ENCODE measurements at places on chromosomes 12 and 14.

GRCh38 chr12:99915251-99916082, 69.3 kb downstream of the ANKS1B start:
- DNase-seq: no peak

GRCh38 chr12:109871668-109872314, 8.6 kb downstream of the GLTP start:
- no peak for DNase-seq

DNA sequence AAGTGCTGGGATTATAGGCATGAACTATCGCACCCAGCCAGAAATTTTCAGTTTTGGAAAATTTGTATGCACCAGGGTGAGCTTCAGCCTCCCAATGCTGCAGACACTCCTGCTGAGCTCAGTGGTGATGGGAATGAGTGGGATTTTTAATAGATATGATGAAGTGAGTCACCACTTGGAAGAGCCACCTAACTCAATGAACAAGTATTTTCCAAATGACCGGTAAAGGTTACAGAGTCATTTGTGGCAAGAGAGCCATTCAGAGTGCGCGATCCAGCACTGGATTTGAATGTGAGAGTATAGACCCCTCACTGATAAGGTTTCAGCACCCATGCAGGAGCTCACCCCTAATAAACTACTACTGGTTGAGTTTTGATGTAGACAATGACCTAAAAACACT, 100.7 kb downstream of the PPP2R5C start:
- DNase-seq: no peak

- no peak for DNase-seq
These were observed 256.9 kb downstream of the ZFP36L1 start for GRCh38 chr14:68536018-68536410.

DNA sequence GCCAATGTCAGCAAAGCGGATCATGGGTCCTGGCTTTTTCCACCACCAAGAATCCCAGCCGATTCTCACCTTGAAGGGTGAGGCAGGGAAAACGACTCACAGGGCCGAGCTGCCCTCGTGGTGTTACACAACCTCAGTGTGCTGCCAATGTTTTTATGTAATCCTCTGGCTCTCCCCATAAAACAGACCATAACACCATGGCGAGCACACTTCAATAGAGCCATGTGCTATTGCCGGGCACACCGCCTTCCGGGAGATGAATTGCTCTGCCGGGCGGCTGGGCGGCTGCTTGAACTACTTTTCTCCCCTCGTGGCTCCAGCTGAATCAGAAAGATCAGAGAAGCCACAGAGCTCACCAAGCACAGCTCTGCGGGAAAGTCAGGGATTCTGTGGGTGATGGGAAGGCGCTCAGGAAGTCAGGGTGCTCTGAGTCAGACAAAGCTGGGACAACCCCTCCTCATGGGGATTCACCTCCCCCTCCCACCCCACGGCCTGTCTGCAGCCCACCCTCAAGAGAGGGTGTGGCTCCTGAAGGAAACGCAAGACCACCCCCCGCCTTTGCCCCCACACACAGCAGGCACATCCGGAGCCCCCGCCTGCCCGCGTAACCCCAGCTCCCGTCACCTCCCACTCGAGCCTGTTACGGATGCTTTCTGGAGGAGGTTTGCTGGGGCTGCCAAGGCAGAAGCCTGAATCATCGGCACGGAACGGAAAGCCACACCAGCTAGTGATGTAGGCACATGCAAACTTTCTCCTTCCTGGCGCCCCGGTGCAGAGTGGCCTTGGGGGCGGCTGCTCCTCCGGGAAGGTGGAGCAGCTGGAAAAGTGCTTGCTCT, 1.8 kb downstream of the GALNT9 start:
- peak; percentile 61 for DNase-seq

DNA sequence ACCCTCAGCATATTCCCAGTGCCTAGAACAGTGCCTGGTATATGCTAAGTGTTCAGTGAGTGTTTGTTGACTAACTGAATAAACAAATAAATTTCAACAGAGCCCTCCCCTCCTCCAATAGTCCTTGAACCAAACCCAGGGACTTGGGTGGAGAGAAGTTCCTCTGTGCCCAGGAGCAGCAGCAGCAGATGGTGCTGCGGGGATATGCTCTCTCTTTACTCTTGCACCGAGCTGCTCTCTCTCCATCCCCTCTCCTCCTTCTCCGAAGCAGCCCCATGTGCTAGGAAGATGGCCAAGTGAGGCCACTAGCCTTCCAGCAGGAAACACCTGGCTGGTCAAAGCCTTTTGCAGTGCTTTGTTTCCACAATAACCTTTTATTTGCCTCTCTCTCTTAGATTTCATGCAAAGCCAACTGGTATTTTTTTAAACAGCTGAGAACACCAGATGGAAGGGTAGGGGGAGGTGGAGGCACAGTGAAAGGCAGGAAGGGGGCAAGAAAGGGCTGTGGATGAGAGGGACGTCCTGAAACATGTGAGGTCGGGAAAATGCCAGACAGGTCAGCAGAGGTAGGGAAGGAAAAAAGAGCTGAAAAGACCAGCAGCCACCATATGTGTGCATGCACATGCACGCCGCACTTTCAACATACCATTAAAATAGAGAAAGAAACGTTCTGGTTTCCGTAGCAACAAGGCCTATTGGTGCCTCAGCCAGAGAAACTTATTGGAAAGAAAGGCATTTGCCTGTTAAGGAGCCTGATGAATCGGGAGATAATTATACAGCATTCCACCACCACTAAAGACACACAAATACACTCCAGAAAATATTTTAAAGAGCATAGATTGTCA, 78.9 kb downstream of the EMP1 start:
- DNase-seq: no peak

- DNase-seq: no peak
These were observed 169.5 kb downstream of the CHST11 start for GRCh38 chr12:104626069-104626837.

GRCh38 chr14:76537906-76538647, 162.1 kb downstream of the ESRRB start:
- DNase-seq: no peak

- DNase-seq: no peak
These were observed 214.8 kb downstream of the DPF3 start for GRCh38 chr14:72679141-72679535.

DNA sequence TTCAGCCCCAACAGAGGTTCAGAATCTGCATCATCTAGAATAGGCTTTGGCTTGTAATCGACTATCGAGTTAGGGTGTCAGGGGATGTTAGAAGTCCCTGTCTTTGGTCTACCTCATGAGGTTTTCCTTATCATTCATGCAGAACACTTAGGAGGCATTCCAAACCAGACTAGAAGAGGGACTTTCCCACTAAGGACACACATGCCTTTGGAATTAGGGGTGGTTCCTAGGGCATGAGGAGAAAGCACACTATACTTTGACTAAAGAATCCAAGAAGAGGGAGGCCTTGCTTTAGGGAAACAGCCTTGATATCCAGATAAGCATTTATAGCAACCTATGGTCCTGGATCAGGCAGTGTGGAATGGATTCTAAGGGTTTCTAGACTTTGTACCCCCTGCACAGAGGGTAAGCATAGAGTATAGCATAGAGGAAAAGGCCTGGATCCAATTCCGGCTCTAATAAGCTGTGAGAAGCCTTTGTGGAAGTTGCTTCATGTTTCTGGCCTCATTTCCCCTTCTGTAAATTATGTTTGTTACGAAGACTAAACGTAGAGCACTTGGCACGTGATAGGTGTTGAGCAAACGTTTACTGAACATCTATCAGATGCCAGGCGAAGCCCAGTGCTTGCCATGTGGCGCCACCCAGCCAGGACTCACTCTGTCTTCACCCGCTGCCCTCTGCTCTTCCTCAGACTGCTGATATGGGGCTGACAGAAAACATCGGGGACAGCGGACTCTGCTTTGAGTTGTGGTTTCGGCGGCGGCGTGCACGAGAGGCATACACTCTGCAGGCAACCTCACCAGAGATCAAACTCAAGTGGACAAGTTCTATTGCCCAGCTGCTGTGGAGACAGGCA, 13.2 kb downstream of the ZNF219 start:
- DNase-seq: no peak

DNA sequence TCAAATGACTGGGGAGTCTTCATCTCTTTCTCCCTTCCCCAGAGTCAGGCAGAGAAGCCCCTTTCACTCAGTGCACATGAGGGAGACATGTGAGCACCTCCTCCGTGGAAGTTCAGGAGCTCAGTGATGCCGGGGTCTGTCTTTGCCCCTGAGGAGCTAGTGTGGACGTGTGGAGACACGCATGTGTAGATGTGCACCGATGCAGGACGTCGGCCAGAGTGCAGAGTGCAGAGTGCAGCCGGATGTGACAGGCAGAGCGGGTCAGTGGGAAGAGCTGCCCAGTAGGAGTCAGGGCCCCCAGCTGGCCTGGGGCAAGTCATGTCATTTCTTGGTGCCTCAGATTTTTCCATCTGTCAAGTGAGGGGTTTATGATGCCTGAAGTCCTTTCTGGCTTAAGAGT, 20.7 kb downstream of the TSPAN9 start:
- no peak for DNase-seq

GRCh38 chr12:12891080-12891880, at the start of gene GPRC5A:
GPRC5A (plus strand) TSS chr12:12891562; CDS start chr12:12908250, 16,688 bp downstream.
- no peak for DNase-seq

GRCh38 chr12:50174971-50175715, 8.0 kb upstream of the CERS5 start:
- no peak for DNase-seq

- DNase-seq: no peak
These were observed 65.8 kb upstream of the COCH start for GRCh38 chr14:30808576-30808975.

- no peak for DNase-seq
These were observed 5.1 kb downstream of the PAPLN start for GRCh38 chr14:73242357-73242901.

- DNase-seq: no peak
These were observed 1988.8 kb upstream of the FLRT2 start for GRCh38 chr14:83541147-83541546.

DNA sequence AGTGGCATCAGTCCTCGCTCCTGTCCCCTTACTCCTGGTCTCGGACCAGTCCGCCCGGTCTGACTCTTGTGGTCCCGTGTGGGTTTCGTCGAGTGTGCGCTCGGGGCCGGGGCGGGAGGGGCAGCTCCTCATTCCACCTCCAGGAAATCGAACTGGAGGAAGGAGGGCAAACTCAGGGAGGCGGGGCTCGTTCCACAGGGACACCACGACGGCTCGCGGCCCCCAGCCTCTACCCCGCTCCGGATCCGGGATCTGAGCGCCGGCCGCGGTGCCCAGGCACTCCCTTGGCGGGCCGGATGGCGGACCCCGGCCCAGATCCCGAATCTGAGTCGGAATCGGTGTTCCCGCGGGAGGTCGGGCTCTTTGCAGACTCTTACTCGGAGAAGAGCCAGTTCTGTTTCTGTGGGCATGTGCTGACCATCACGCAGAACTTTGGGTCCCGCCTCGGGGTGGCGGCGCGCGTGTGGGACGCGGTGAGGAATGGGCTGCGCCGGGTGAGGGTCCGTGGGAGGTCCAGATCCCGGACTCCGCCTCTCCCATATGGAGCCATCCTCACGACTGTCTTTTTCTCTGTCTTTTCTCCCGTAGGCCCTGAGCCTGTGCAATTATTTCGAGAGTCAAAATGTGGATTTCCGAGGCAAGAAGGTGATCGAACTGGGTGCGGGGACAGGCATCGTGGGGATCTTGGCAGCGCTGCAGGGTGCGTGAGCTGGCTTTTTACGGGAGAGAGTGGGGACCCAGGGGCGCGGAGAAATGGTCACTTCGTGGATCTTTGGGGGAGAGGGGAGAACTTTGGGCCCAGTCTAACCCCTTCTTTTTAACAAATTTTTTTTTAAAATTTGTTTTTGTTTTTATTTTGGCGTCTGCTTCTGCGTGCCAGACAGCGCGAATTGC, at the start of gene EEF1AKMT3:
EEF1AKMT3 (plus strand) TSS at position 186 of the 894 bp plus-strand sequence; CDS start at position 297, 111 bp downstream.
- peak; percentile 22 for DNase-seq

DNA sequence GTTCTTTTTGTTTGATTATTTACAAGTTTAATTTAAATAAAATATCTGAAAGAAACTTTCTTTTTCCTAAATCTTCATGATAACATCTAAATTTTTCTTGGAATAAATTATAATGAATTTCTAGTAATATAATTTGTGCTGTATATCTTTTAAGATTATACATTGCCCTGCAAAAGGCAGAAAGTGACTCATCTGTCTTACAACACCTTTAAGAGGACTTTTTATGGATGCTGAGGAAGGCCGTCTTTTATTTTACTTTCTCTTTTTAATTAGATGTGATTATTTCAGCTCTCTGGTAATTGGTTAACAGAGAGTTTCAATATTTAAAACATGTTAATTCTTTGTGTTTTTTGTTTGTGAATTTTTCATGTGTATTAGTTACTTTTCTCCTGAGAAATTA, 598.4 kb downstream of the RPL10L start:
- no peak for DNase-seq

- DNase-seq: no peak
These were observed 12.9 kb downstream of the BRAP start for GRCh38 chr12:111672822-111673381.

DNA sequence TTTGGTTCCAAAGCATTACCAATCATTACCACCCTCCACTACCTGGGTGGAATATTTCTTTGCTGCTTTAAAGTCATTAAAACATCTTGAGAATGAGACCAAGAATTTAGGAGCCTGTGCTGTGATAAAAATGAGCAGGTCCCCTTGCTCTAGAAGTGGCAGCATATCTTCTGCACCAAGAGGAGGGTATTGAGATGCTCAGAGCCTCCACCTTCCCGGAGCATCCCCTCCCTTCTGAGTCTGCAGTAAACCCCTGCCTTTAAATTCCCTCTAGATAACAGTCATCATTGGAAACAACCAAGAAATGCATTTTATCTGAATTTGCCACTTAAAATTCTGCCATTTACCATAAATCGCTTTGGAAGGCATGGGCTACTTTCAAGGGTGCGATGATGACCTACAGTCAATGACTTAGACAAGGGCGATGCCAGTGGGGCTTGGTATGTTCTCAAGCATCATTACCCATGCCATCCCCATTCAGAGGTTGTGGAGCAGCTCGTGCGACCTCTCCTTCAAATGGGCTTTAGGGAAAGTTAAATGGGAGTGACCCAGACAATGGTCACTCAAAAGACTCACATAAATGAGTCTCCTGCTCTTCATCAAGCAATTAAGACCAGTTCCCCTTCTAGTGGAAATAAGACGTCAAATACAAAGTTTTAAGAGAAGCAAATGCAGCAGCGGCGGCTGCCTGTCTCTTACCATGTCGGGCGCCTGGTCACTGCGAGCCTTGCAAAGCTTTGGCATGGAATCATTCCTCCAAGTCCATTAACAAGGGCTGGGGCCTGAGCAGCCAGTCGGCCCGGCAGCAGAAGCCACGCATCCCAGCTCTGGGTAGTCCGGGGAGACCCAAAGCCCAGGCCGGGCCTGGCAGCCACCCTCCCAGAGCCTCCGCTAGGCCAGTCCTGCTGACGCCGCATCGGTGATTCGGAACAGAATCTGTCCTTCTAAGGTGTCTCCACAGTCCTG, 334.5 kb downstream of the TMEM121 start:
- DNase-seq: no peak

Data from activated CD4-positive, alpha-beta T cell treated with anti-CD3 and anti-CD28 coated beads for 24 hours (primary cell).